GM06990 (cell line): ENCODE measurements at places on chromosomes 6 and 20.
A peak's percentile ranks its signal among the peaks of the same experiment; 100 is the strongest.

DNA sequence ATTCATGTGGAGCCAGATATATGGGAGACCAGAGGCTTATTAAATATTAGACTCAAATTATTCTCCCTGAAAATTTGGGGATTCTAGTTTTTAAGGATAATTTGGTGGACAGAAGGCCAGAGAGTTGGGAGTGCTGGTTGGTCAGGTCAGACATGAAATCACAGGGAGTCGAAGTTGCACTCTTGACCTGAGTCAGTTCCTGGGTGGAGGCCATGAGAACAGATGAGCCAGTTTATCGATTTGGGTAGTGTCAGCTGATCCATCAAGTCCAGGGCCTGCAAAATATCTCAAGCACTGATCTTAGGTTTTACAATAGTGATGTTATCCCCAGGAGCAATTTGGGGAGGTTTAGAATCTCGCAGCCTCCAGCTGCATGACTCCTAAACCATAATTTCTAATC is 563.5 kb upstream of the NRSN1 start:
- DNase-seq, result no peak

DNA sequence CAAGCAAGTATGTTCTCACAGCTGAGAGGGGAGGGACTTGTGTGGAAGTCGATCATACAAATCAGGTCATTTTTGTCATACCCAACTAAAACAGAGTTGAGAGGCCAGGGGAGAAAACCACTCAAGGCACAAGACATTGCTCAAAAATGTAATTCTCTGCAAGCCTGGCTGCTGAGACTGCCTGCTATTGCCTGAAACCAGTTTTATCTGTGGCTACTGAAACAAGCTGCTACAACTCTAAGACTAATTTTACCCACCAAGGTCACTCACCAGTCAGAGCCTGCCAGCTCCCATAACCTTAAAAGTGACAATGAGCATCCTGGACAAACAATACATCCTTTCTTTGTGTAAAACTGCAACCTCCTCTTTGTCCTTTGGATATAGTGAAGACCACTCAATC is 54.1 kb upstream of the CST7 start:
- no peak for DNase-seq

DNA sequence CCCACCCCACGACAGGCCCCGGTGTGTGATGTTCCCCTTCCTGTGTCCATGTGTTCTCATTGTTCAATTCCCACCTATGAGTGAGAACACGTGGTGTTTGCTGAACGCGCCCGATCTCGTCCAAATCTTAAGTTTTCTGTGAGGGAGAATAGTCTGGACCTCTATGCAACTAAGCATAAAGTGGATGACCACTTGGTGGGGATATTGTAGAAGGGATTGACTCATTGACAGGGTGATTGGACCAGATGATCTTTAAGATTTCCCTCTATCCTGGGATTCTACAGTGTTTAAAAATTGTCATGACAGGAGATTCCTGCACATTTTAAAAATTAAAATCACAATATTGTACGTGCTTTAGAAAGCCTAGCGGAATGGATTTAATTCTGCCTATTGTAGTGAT is 141.3 kb downstream of the TRMT11 start:
- DNase-seq, result no peak

GRCh38 chr6:3841066-3841454 is 8.1 kb upstream of the FAM50B start:
- no peak for DNase-seq

DNA sequence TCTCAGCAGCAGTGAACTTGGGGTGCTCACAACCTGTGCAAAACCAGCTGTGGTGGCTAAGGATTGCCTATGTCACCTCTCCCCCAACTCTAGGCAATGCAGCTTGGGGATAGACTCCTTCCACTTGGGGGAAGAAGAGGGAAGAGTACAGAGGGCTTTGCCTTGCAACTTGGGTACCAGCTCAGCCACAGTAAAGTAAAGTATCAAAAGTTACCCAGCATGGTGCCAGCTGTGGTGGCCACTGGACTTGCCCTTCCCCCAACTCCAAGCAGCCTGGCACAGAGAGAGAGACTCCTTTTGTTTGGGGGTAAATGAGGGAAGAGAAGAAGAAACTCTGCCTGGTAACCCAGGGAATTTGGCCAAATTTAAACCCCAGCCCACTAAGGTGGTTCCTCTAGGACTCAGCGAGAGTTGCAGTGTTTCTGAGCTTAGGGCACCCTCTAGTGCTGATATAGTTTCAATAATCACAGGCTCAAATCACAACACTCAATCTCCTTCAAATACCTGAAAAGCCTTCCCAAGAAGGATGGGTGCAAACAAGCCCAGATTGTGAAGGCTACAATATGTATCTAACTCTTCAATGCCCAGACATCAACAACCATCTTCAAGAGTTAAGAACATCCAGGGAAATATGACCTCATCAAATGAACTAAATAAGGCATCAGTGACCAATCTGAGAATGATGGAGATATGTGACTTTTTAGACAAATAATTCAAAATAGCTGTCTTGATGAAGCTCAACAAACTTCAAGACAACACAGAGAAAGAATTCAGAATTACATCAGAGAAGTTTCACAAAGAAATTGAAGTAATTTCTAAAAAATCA is 7.6 kb upstream of the DEFB129 start:
- DNase-seq, result no peak

DNA sequence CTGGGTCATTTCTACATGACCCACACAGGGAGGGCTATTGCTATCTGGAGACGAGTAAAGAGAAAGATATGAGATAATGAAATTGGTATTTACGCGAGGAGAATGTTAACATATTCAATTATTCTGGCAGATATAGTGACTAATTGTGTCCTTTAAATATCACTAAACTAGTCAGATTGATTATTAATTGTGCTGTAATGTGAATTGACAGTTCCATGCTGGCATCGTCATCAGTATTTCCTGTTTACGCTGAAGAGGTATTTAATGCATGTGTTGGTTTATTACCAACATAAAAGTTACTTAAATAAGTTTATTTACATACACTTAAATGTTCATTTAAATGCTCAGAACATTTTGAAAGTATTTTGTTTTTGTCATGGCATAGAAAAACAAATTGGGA is 35.7 kb upstream of the OGFRL1 start:
- DNase-seq, result no peak

- DNase-seq, result no peak
Measured at GRCh38 chr6:130381459-130382380, 15.9 kb downstream of the TMEM200A start.

DNA sequence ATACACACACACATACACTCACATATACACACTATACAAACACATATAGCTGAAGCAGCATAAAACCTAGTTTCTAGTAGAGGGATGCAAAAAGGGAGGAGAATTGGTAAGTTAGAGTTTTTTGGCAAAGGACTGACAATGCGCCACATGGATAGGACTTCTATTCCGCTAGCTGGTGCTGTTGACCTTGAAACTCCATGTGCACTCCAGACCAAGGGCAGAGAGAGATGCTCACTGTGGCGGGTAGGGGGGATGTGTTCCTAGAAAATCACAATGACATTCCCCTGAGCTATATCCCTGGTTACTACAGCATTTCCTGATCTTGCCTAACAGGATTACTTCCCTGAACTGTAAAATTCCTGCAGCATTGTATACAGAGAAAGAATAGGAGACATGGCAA is 19.2 kb downstream of the MICA start:
- DNase-seq, result no peak

GRCh38 chr6:28489366-28490204 is 26.0 kb downstream of the GPX6 start:
- peak; percentile 79 for DNase-seq

DNA sequence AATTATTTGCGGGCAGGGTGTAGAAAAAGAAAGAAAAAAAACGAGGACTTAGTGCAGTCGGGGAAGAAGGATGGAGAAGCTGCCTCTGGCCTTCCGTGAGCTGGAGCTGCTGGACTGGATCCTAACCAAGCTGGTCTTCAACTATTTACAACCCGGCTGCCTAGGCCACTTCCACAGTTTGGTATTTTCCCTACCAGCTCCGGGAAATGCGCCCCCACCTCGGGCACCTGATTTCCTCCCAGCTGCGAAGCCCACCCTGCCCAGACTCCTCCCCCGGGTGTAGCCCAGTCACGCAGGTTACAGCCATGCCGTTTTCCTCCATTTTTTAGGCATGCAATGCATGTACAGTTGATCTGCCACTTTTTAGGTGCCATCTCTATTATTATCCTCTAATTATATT is 21.2 kb downstream of the THEMIS start:
- DNase-seq, result no peak

GRCh38 chr6:156420172-156420993 is 356.8 kb upstream of the ARID1B start:
- no peak for DNase-seq

GRCh38 chr6:109513571-109514071 is 30.6 kb upstream of the ZBTB24 start:
- DNase-seq, result no peak

GRCh38 chr6:73665686-73666319 is 12.0 kb upstream of the SLC17A5 start:
- DNase-seq, result peak; percentile 28

- peak; percentile 41 for DNase-seq
Measured at GRCh38 chr6:70857387-70858077, 99.3 kb downstream of the B3GAT2 start.

GRCh38 chr6:73152966-73153757 is 72.1 kb downstream of the KHDC1L start:
- no peak for DNase-seq

GRCh38 chr20:8428988-8429387 is 296.9 kb downstream of the PLCB1 start:
- no peak for DNase-seq

DNA sequence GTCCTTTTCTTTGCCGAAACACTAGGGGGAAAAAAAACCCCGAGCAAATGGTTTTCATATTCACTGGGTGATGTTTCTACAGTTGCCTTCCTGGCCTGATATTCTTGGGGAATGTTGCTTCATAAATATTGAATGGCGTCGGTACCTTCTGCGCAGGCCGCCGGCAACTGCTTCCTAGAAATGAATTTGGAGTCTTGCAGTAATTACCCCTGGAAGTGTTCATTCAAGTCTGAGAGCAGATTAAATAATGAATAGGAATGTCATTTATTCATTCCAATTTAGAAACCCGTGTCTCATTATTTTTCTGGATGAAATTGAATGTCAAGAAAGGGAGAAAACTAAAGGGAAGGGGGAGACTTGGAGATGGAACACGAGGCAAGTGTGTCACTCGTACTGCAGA is 179.4 kb upstream of the KCNG1 start:
- no peak for DNase-seq

- DNase-seq, result no peak
Measured at GRCh38 chr6:127951172-127951917, 50.5 kb upstream of the THEMIS start.

- no peak for DNase-seq
Measured at GRCh38 chr6:122652431-122652830, 42.2 kb downstream of the PKIB start.

DNA sequence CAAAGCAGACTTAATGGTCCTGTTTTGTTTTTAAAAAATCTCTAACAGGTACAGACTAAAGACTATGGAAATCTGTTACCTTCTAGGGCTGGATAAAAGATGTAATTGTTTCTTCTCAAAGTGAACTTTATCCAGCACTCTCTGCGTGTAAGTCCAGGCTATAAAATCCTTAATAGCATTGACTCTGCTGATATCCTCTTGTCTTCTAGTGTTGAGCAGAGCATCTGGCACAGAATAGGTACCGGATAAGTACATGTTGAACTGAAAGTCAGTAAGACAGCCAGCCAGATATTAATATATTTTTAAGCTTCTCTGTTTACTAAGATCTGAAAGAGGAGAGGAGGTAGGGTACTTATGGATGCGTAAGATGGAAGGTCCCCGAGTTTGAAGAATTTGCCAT is 262.3 kb downstream of the TBC1D7 start:
- DNase-seq, result no peak

DNA sequence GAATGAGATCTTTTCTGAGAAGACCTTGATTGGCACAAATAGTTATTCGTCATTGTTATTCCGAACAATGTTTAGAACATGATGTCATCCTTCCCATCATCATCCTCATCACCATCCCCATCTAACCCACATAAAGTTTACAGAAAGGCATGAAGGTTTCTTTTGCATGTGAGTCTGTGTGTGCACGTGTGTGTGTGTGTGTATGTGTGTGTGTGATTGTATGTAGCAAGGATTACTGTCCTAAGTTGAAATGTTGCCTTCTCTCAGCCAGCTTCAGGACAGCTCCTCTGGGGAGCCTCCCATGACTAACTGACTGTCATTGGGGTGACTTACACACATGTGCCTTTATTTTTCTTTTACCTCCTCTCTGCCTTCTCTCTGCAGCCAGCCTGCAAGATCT is 113.5 kb downstream of the SLC22A3 start:
- DNase-seq, result no peak

- no peak for DNase-seq
Measured at GRCh38 chr6:119603501-119603900, 253.9 kb upstream of the MAN1A1 start.

DNA sequence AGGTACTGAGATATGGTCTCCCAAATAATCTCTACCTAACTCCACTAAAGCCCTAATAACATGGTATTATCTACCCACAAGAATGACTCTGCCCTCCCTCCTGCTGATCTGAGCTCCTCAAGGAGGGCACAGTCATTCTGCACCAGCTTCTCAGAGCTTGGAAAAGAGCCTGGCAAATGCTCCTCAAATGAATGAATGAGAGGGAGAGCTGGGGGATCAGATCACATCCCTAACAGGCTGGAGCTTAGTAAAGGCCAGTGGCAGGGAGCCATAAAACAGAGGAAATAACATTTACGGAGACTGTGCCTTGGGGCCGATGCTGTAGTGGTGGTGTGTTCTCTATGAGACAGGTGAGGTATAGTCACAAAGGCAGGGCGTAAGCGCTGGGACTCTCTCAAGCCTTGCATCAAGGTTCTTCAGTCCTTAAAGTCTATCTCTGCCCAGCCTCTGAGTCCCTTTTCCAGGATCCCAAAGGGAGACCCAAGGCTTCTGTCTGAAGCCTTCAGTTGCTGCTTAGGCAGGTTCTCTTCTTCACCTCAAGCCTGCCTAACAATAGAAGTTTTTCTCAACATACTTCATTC is 7.2 kb upstream of the NNAT start:
- no peak for DNase-seq

GRCh38 chr20:20452254-20452676 is 84.4 kb downstream of the INSM1 start:
- DNase-seq, result peak; percentile 85

DNA sequence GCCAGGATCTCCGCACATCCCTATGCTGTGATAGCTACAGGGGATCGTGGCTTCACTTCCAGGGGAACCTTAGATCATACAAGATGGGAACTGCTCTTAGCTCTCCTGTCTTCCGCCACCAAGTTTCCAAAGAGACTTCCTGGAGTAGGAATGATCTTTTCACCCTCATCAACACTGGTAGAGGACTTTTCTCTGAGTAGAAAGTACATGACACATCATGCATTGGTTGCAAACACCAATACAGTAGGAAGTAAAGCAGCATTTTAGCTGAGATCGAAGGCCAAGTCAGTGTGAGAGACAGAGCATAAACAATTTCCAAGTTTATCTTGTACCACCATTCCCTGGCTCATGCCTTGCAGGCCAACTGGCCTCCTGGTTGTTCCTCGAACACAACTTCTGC is 113.1 kb upstream of the NEDD9 start:
- no peak for DNase-seq
